Effector CD8-positive, alpha-beta T cell (primary cell): ENCODE measurements at places on chromosomes 1 and 21.

GRCh38 chr1:99766378-99766800, at the start of gene FRRS1:
Gene FRRS1 (minus strand): TSS chr1:99766635. CDS start chr1:99748768, 17,867 bp downstream.
- DNase-seq, result no peak

- no peak for DNase-seq
Observed at GRCh38 chr1:155645034-155645598, 35.1 kb downstream of the MSTO1 start.

GRCh38 chr1:224497714-224498573, 63.3 kb upstream of the WDR26 start:
- DNase-seq, result no peak

DNA sequence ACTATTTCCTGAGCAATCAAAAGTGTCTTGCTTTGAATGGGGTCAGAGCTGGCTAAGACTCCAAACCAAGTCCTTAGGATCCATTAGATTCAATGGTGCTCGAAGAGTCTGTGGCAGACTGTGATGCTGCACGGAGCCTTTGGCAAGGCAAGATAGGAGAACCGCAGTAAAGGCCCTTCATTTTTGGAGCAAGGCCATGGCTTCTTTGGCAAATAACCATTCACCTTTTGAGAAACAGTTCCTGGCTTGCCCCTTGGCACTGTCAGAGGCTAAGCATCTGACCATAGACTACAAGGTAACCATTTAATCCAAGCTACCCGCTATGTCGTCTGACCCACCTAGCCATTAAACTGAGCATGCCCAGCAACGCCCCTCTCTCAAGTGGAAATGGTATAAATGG, 45.2 kb downstream of the EDN2 start:
- DNase-seq, result no peak

DNA sequence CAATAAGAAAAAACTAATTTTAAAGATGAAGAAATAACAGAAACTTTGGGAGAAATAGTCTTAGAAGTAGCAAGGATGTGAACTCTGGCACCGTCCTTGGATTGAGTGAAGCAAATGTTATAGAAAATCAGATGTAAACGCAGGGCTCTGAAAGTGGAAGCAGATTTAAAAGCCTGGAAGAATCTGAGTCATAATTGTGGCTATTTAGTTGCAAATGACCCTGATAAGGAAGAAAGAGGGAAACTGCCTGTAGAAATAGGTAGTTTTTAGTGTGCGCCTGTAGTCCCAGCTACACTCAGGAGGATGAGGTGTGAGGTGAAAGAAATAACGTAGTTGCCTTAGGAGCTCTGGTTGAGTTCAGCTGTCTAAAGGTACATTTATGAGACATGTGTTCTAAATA, 101.0 kb downstream of the NGF start:
- no peak for DNase-seq

- DNase-seq, result no peak
Observed at GRCh38 chr1:56188855-56189254, 390.5 kb downstream of the PLPP3 start.

DNA sequence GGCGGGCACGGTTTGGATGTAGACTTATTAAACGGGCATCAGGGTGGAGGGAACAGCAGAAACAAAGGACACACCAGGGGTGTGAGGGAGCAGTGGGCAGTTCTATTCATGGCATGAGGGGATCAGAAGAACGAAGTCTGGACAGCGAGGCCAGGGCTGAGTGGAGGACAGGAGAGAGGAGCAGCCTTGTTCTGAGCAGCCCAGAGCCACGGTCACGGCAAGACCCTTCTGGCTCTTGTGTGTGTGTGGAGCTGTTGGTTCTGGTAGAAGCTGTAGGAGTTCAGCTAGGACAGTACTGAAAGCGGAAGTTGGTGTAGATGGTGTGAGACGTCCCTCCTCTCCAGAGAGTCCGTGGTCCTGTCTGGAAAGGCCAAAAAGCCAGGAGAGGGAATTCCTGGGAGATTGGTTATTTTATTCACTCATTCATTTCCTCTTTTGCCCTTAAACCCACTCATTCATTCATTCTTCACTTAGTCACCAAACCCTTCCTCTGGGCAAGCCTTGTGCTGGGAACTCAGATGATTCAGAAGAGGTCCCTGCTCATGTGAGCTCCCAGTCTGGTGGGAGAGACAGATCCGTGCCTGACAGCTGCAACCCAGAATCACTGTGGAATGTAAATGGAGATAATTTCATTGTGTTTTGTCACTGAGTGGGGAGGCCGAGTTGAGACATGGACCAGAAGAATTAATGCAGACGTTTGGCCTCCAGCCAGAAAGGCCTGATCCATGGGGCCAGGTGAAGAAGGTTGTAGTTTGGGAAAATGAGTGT, 4.1 kb upstream of the ACOT11 start:
- no peak for DNase-seq

DNA sequence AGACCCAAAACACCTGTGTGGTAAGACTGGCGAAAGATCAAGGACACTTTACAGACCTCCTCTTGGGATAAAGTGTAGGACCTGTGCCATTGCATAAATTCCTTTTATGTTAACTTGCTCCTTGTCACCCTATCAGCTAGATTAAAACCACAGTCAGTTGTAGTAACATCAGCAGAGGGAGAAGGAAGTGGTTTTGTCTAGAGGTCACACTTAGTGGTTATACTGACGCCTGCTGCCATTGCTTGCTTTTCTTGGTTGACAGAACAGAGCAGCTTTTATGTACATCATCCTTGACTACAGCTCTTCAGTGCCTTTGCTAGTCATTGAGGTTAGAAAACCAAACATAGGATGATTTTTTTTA, 101.4 kb downstream of the PBX1 start:
- no peak for DNase-seq

DNA sequence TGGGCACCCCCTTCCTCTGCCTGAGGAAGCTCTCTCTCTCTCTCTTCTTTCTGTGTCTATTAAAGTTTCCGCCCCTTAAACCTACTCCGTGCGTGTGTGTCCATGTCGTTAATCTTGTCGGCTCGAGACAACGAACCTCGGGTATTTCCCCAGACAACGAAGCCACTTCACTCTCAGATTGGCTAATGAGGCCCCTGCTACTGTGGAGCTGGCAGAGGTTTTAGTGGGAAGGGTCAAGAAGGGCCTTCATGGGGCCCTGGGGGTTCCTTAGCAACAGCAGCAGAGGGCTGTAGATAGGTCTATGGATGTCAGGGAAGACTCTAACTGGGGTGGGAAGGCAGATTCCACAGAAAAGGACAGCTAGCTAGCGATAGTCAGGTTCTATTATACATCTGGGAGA, 239.8 kb upstream of the RAB4A start:
- no peak for DNase-seq

DNA sequence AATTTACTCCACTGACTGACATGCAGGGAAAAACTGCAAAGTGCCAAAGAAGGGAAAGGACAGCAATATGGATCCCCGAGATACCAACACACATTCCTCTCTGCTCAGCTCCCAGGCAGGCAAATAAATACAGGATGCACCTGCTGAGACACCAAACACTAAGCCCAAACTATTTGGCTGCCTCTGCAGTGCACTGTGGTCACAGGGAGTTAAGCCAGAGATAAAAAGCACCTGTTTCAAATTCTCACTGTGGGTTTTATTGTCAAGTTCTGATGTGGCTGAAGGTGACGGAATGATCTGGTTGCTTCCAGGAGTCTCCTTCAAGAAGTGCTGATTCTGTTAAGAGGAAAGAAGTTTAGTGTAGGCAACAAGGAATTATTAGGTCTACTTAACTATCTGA, 17.7 kb downstream of the TEX38 start:
- DNase-seq, result no peak

- no peak for DNase-seq
Observed at GRCh38 chr1:9389968-9390367, 97.3 kb downstream of the SPSB1 start.

DNA sequence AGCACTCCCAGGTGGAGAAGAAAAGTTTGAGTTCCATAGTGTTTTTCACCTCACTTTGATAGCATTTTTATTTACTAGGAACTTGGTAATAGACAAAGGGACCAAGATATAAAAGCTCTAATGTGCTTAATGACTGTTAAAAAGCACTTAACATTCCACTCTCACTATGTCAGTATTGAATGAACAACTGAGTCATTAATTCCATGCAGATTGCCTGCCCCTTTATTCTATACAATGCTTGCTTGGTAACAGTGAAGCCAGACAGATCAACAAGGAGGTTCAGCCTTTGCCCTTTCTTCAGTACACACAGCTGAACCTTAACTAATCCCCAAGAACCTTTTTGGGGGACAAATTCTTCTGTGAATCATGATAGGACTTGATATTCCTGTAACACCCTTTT, 425.5 kb downstream of the NUF2 start:
- DNase-seq, result no peak

DNA sequence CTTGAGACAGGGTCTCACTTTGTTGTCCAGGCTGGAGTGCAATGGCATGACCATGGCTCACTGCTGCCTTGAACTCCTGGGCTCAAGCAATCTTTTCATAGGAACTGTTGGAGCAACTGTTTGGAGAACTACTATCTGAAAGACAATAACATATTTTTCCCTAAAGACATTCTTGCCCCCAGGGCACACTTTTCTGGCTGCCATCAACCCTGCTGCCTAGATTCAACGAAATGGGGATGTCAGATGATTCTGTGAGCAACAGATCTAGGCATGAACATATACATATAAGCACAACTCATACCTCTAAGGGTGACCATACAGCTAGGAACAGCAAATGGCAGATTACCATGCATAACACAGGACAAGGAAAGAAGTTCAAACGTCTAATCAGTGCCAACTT, 27.4 kb downstream of the JAK1 start:
- no peak for DNase-seq

DNA sequence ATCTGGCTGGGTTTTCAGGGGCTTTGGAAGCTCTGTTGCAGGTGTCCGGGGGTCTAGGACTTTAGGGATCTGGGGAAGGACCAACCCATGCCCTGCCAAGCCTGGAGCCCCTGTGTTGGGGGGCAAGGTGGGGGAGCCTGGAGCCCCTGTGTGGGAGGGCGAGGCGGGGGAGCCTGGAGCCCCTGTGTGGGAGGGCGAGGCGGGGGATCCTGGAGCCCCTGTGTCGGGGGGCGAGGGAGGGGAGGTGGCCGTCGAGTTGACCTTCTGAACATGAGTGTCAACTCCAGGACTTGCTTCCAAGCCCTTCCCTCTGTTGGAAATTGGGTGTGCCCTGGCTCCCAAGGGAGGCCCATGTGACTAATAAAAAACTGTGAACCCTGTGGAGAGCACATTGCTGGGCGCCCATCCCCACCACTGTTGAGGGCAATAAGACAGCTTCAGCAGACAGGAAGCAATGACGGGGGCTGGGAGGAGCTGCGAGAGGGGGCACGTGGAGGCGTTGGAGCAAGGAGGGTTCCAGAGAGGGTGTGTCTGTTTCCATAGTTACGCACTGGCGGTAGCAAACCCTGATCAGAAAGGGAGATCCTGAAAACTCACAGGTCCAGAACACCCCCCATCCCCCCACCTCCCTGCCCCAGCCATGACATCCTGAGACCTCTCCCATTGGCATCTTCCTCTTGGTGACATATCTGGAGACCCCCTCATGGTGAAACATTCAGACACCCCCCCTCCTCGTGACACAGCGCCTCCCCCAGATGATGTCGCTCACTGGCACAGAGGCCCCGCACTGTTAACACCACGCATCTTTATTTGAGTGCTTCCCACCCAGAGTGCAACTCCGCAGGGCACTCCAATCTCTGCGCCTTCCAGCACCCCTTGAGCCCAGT, 8.4 kb downstream of the MYBPH start:
- no peak for DNase-seq

- DNase-seq, result no peak
Observed at GRCh38 chr1:177926201-177926600, 43.7 kb downstream of the SEC16B start.

DNA sequence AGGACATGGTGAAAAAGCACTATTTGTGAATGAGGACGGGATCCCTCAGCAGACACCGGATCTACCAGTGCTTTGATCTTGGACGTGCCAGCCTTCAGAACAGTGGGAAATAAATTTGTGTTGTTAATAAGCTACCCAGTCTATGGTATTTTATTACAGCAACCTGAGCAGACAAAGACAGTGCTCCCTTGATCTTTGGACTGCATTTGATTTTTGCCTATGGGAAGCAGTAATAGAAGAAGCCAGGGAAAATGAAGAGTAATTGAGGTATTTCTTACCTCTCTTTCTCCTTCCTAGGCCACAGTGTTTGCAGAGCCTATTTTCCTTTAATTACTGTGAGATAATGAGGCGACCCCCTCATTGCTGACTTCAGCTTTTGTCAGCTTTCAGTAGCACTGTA, 87.9 kb downstream of the PDE4B start:
- DNase-seq, result no peak

DNA sequence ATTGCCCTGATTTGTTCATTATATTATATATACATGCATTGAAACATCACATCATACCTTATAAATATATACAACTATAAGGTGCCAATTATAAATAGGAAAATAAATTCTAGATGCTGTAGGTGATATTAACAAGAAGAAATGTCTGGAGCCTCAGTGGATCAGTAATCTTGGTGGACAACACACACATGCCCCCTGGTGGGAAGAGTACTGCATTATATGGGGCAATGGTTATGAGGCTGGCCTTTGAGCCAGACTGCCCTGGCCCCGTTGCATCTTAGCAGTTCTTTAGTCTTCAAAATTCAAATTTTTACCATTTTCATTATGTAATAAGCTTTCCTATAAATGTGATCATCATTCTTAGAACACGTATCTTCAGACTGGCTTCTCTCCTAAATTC, 335.0 kb upstream of the GREM2 start:
- no peak for DNase-seq

DNA sequence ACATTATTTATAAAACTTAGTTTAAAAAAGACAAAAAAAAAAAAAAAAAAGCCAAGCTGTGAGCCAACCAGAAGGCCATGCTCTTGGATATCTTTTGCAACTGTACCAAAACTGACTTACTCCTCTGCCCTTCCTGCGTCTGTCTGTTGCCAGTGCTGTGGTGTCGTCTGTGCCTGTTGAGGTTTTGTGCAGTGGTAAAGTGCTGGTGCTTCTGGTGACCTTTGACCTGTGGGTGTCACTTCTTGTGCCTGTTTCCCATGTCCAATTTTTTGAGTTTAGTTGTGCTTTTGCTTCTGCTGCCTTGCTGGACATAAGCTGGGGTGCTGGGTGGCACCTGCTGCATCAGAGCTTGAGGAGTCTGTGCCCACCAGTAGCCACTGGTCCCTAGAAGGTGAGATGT, 41.4 kb downstream of the RNF187 start:
- no peak for DNase-seq
